Effector memory CD8-positive, alpha-beta T cell (primary cell): ENCODE measurements at places on chromosomes 16 and 17.

- DNase-seq: no peak
These were observed 79.9 kb downstream of the LITAF start for GRCh38 chr16:11506741-11507305.

- no peak for DNase-seq
These were observed 7.7 kb upstream of the PPL start for GRCh38 chr16:4944333-4945281.

DNA sequence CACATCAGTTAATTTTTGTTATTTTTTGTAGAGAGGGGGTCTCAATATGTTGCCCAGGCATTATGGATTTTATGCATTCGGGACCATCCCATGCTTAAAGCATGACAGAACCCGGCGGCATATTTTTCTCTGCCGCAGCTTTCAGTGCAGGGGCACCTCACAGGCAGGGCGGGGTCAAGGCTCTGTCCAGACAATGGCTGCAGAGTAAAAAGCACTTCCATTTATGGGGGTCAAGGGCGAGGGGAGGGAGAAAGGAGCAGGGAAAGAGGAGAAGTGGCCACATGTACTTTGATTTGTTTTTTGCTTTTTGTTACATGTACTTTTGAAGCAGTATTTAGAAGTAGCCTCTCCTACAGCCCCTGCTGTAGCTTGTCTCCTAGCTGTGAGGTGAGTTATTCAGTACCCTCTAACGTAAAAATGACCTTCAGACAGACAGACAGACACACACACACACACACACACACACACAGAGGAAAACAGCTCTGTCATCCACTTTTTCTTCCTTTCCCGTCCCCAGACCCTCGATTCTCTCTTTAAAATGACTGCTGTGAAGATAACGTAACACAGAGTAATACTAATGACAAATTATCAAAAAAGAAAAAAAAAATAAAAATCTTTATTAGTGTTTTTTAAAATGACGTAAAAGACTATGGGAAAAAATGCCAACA, 856 bp upstream of the SCPEP1 start:
- DNase-seq: no peak

GRCh38 chr17:67639979-67640378, 77.8 kb upstream of the NOL11 start:
- DNase-seq: no peak

DNA sequence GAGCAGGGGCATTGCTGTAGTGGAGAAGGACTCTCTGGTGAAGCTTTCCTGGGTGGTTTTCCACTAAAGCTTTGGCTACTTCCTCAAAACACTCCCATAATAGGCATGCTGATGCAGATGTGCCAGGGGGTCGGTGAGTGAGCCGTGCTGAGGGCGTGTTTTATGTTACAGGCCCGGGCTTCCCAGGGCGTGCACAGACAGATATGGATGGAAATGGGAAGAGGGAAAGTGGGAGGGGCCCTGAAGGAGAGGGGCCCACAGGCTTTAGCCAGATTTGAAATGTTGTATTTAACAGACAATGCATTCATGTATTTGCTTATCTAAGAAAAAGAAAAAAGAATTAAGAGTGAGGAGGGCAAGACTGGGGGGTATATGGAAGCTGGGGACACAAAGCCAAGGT, 56.3 kb downstream of the IL21R start:
- no peak for DNase-seq

- no peak for DNase-seq
These were observed 1425.1 kb upstream of the CDH8 start for GRCh38 chr16:63461248-63461841.

- no peak for DNase-seq
These were observed 5.8 kb downstream of the TOM1L2 start for GRCh38 chr17:17966399-17966798.

DNA sequence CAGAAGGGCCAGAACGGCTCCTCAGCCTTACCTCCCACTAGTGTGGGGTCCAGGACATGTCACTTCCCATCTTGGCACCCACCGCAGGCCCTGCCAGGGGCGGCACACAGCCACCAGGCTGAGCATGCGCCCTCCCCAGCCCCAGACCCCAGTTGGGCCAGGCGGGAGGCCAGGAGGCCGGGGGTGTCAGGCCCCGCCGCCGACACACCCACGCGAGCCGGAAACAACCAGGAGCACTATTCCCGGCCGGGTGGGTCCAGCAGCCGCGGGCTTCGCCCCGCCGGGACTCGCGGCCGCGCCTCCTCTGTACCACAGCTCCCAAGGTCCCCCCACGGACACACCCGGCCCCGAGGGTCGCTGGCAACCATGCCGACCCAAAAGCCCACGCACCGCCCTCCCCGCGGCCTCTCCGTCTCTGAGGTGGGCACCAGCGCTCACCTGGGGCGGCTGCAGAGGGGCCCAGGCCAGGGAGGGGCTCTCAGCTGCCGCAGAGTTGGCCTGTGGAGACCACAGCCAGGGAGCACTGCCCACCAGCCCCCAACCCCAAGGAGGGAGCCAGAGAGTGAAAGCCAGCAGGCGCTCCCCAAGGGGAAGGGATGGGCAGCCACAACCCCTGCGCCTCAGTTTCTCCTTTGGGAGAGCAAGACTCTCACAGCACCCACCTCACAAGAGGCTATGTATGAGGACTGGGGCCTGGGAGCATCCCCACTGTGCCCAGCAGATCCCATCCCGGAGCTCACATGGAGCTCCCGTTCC, 18.0 kb downstream of the B9D1 start:
- DNase-seq: no peak

- peak; percentile 75 for DNase-seq
These were observed at the start of gene RSAD1 for GRCh38 chr17:50478391-50479381. RSAD1 (plus strand) TSS chr17:50478860; CDS start chr17:50478885, 25 bp downstream.

- DNase-seq: no peak
These were observed at the start of gene KRTAP4-16 for GRCh38 chr17:41101586-41102259. KRTAP4-16 (minus strand) TSS chr17:41102209; CDS start chr17:41102209, 0 bp downstream.
